ENCODE measurements at places on chromosomes 6 and 20. TPM values are rescaled to one million over a fixed set of nuclear protein-coding genes. Genes with fewer than 3 reads are reported as not detected.

GRCh38 chr6:157316871-157317814, 6.2 kb downstream of the TMEM242 start:
- H3K4me3 ChIP-seq = no peak overlapping the region
- no peak overlapping the region for H3K27ac ChIP-seq
- no peaks in the 10 kb centered on the region for H3K27me3 ChIP-seq
- peaks cover 58% of the 10 kb centered on the region for H3K36me3 ChIP-seq

Gene SASH1
- total RNA-seq = 12.4 TPM

GRCh38 chr6:119220452-119220851, 129.1 kb downstream of the MAN1A1 start:
- no peaks in the 10 kb centered on the region for H3K4me1 ChIP-seq
- DNase-seq = no peak
- no peak overlapping the region for H3K4me3 ChIP-seq
- no peaks in the 10 kb centered on the region for H3K27me3 ChIP-seq
- H3K27ac ChIP-seq = no peak overlapping the region
- peaks cover 4% of the 10 kb centered on the region for H3K36me3 ChIP-seq

DNA sequence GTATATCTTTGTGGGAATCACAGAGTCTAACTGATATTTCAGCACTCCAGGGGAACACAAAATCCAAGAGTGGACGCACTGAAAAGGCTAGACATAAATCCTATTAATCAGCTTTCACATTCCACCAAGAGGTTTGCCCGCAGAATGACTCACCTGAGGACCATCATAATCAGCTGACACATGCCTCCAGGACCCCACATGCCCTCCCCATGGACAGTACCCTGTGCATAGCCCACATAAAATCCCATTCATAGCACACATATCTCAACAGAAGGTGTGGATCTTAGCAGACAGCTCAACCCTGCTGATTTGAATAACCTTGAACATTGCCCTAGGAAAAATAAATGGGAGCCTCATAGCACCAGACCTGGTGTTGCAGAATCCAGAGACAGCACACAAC, 246.8 kb upstream of the TENT5A start:
- no peaks in the 10 kb centered on the region for H3K36me3 ChIP-seq
- no peak for DNase-seq
- no peak overlapping the region for H3K4me3 ChIP-seq
- H3K27ac ChIP-seq = no peak overlapping the region
- H3K27me3 ChIP-seq = no peaks in the 10 kb centered on the region

- no peak overlapping the region for H3K27ac ChIP-seq
- no peaks in the 10 kb centered on the region for H3K27me3 ChIP-seq
- H3K4me1 ChIP-seq = peaks cover 2% of the 10 kb centered on the region
- peak; percentile 49 for DNase-seq
- no peak overlapping the region for H3K4me3 ChIP-seq
- no peaks in the 10 kb centered on the region for H3K36me3 ChIP-seq
Observed at GRCh38 chr6:54621285-54621684, 225.3 kb upstream of the FAM83B start.

DNA sequence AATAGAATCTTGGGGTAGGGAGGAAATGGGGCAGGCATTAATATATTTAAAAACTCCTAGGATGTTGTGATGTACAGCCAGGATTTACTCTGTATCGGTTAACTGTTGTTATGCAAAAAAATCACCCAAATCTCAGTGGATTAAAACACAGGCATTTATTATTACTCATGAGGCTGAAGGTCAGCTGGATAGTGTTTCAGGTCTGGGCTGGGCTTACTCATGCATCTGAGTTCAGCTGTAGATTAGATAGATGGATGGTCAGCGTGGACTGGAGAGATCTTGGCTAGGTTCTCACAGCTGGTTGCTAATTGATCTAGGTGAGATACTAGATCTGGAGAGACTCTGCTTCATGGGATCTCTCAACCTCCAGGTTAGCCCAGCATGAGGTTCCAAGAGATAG, 131.4 kb downstream of the BTBD3 start:
- DNase-seq = no peak
- no peaks in the 10 kb centered on the region for H3K4me1 ChIP-seq
- H3K27me3 ChIP-seq = no peaks in the 10 kb centered on the region
- H3K4me3 ChIP-seq = no peak overlapping the region

Gene HLA-DOA
- total RNA-seq = 10.6 TPM

- DNase-seq = no peak
- H3K36me3 ChIP-seq = no peaks in the 10 kb centered on the region
- H3K27me3 ChIP-seq = peaks cover 46% of the 10 kb centered on the region
- H3K4me1 ChIP-seq = no peaks in the 10 kb centered on the region
- no peak overlapping the region for H3K4me3 ChIP-seq
Observed at GRCh38 chr20:2826655-2827054, 10.5 kb downstream of the TMEM239 start.

- H3K27me3 ChIP-seq = no peaks in the 10 kb centered on the region
- peak; percentile 61 for DNase-seq
- H3K36me3 ChIP-seq = peaks cover 4% of the 10 kb centered on the region
- no peak overlapping the region for H3K27ac ChIP-seq
- peaks cover 9% of the 10 kb centered on the region for H3K4me1 ChIP-seq
Observed at GRCh38 chr20:47576516-47577033, 74.9 kb downstream of the NCOA3 start.

Gene C6orf15
- not detected for total RNA-seq

Gene MROH8
- 2.8 TPM for total RNA-seq

- H3K36me3 ChIP-seq = no peaks in the 10 kb centered on the region
- H3K27ac ChIP-seq = no peak overlapping the region
- no peaks in the 10 kb centered on the region for H3K27me3 ChIP-seq
- DNase-seq = no peak
- no peak overlapping the region for H3K4me3 ChIP-seq
- H3K4me1 ChIP-seq = no peaks in the 10 kb centered on the region
Observed at GRCh38 chr20:55928266-55928665, 77.1 kb downstream of the CBLN4 start.

- no peak overlapping the region for H3K27ac ChIP-seq
- DNase-seq = no peak
- no peaks in the 10 kb centered on the region for H3K27me3 ChIP-seq
- H3K4me3 ChIP-seq = no peak overlapping the region
- no peaks in the 10 kb centered on the region for H3K4me1 ChIP-seq
Observed at GRCh38 chr6:80304014-80304413, 197.5 kb downstream of the BCKDHB start.

DNA sequence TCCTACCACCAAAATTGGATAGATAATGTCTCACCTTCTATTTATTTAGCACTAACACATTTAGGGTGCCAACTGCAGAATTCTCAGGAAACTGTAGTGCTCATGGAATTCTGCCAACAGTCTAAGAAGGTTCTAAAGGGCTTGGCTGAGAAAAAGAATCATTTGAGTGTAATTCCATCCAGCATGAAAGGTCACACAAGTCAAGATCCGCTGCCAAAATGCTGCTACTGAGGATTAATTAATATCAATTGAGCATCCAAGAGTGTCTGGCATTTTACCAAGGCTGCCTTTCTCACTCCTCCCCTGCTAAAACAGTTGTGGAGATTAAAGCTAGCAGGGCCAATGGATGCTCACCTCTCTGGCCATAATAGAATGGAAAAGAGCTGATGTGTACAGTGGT, 112.7 kb downstream of the FHL5 start:
- no peak for DNase-seq
- H3K36me3 ChIP-seq = no peaks in the 10 kb centered on the region
- no peak overlapping the region for H3K27ac ChIP-seq
- H3K4me1 ChIP-seq = no peaks in the 10 kb centered on the region

DNA sequence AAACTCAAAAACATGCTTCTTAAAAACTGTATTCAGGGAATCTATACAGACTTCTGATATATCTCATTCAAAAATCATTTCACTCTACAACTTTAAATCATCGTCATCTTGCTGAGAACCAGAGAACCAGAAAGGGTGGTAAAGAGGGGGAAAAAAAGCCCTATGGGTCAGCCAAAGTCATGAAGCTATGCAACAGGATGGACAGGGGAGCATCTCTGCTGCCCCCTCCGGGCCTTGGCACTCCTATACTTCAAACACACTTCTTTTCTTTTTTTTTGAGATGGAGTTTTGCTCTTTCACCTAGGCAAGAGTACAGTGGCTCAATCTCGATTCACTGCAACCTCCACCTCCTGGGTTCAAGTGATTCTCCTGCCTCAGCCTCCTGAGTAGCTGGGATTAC, 73.5 kb upstream of the NFATC2 start:
- no peaks in the 10 kb centered on the region for H3K27me3 ChIP-seq
- no peaks in the 10 kb centered on the region for H3K4me1 ChIP-seq
- no peak overlapping the region for H3K27ac ChIP-seq
- H3K4me3 ChIP-seq = no peak overlapping the region
- H3K36me3 ChIP-seq = peaks cover 10% of the 10 kb centered on the region

DNA sequence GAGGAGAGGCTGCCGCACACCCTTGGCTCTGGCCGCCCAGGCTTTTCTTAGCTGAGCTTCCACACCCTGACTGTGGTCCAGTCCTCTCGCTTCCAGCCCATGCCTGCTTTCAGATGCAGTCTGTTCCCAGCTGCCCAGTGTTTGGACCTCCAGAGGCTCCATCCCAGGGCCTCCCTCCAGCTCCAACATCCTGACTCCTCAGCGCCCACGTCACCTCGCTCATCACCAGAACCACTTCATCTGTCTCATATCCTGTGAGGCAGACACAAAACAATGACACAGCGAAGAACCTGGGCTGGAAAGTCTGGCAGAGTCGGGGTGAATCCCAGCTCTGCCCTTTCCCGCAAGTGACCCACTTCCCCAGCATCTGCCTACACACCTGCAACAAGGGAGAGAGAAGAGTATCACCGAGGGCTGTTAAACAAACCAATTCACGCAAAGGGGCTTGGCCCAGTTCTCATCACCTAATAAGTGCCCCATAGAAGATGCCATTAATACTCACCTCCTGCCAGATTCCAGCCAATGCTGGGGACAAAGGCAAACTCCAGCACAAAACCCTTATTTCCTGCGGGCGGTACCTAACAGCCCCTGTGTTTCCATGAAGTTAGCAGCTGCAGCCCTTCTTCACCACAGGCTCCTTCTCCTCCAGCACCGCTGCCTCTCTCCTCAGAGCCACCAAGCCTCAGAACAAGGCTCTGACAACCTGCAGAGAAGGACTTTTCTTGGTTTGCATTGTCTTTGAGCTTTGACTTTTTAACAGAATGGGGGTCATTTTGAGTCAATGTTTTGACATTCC, 133.4 kb upstream of the CDH4 start:
- no peaks in the 10 kb centered on the region for H3K4me1 ChIP-seq
- H3K27ac ChIP-seq = no peak overlapping the region
- DNase-seq = no peak
- H3K4me3 ChIP-seq = no peak overlapping the region
- no peaks in the 10 kb centered on the region for H3K27me3 ChIP-seq
- H3K36me3 ChIP-seq = no peaks in the 10 kb centered on the region

- no peak overlapping the region for H3K27ac ChIP-seq
- H3K4me3 ChIP-seq = no peak overlapping the region
- H3K4me1 ChIP-seq = no peaks in the 10 kb centered on the region
- DNase-seq = no peak
Observed at GRCh38 chr20:51531141-51531710, 11.3 kb downstream of the NFATC2 start.

Gene MDFI
- total RNA-seq = 57.3 TPM

GRCh38 chr20:4946986-4947385, 54.3 kb downstream of the SLC23A2 start:
- no peak overlapping the region for H3K27ac ChIP-seq
- no peaks in the 10 kb centered on the region for H3K4me1 ChIP-seq
- no peak overlapping the region for H3K4me3 ChIP-seq
- H3K27me3 ChIP-seq = no peaks in the 10 kb centered on the region
- no peaks in the 10 kb centered on the region for H3K36me3 ChIP-seq
- no peak for DNase-seq

DNA sequence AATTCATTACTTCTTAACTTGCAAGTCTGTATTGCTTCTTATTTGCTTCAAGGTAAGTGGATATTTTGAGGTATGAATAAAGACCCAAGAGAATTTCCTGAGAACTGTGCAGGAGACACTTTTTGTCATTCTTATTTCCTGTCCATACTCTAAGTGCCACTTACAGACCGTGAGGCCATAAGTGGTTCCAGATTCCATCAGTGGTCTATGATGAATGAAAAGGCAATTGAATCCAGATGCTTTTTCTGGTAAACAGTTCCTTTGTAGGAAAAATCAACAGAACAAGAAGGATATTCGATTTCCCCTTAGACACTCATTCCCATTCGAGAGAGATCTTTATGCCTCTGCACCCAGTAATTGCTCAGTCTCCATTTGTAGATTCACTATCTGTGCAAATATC, 58.3 kb upstream of the PDE10A start:
- no peak overlapping the region for H3K27ac ChIP-seq
- no peaks in the 10 kb centered on the region for H3K36me3 ChIP-seq
- peaks cover 3% of the 10 kb centered on the region for H3K4me1 ChIP-seq
- H3K27me3 ChIP-seq = no peaks in the 10 kb centered on the region

DNA sequence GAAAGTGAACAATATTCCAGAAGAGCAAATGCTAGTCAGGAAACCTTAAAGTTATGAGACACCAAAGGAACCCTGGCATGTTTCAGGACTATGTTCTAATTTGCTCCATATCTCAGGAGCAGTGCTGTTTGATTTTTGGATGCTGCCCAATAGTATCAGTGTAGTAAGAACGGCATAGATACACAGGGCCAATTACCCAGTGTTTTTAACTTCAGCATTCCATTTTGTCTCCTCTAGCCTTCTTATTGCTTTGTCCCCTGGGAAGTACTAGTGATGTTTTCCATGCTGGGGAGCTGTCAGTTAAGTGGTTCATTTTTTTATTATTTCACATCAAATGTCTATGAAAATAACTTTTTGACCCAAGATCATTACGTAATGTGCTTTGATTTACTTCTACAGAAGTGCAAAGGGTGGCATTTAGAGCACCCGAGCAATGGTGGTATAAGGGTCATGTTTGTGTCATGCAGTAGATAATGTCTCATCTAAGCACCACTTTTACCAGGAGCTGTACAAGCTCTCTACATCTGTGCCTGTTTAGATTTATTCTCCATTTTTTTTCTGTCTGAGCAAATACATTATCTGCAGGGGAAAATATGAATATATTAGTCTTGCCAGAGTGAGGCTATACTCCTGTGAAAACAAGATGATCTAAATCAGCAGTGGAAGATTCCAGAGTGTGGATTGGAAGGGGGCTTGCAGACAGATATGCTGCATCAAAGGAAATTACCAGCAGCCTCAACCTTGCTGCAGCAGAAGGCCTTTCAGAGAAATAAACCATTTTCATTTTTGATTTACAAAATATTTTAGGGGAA, 198.8 kb upstream of the OPRM1 start:
- H3K4me3 ChIP-seq = no peak overlapping the region
- H3K36me3 ChIP-seq = no peaks in the 10 kb centered on the region
- H3K27me3 ChIP-seq = no peaks in the 10 kb centered on the region
- H3K27ac ChIP-seq = no peak overlapping the region
- no peaks in the 10 kb centered on the region for H3K4me1 ChIP-seq

DNA sequence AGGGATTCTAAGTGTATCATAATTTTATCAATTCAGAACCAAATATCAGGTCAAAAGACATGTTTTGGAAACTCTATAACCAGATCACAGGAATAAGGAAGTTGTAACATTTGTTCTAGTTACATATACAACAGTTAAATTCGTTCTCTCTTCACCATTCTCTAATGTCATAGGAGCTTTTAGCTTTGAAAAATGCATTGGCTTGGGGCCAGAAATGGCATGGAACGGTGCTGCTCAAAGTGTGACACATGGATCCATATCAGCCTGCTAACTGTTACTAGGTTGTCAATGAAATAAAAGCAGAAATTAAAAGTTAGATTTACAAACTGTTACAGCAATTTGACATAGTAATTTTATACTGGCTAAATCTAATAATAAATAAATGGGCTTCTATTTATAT, 120.3 kb downstream of the LCA5 start:
- H3K4me1 ChIP-seq = no peaks in the 10 kb centered on the region
- H3K36me3 ChIP-seq = no peaks in the 10 kb centered on the region
- DNase-seq = no peak

GRCh38 chr6:118665011-118665410, 13.6 kb upstream of the CEP85L start:
- H3K36me3 ChIP-seq = no peaks in the 10 kb centered on the region
- no peak overlapping the region for H3K27ac ChIP-seq
- no peak overlapping the region for H3K4me3 ChIP-seq
- no peak for DNase-seq
- H3K27me3 ChIP-seq = peaks cover 37% of the 10 kb centered on the region

All from endodermal cell (in vitro differentiated cells).